ENCODE measurements at places on chromosomes 2 and 18. TPM values are rescaled to one million over a fixed set of nuclear protein-coding genes. Genes with fewer than 3 reads are reported as not detected.

The NGEF gene
- total RNA-seq, result 2.0 TPM

The SH2D6 gene
- total RNA-seq, result 1.8 TPM

GRCh38 chr18:49139766-49140165 is 189.0 kb upstream of the SMAD7 start:
- no peak for DNase-seq

DNA sequence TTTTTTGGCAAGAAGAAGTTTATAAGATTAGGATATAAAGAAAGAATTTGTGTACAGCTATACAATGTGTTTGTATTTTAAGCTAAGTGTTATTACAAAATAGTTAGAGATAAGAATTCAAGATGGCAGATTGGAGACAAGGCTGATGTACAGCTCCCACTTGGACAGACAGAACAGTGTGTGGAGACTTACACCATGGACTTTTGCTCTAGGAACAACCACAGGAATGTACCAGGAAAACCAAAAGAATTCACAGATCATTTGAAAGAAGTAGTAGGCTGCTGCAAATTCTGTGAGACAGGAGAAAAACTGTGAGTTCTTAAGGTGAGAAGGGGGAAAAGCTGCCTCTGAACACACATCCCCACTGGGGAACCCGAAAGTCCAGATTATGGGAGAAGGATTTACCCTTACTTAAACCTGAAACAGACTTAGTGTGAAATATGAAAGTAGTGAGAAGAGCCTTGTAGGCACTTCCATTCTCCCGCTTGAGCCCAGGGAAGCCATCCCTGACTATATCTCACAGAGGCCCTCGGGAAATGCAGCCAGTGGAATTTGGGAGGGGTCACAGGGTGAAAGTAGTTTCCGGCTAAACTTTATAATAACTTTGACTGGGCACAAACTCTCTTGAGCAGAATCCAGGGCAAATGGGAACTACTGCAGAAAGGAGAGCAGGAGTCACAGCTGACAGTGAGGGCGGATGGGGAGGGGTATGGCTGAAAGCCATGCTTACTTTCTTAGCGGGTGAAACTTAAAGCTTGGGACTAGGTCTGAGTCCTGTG is 11.6 kb upstream of the RPRD1A start:
- DNase-seq, result no peak

The FBXO15 gene
- 7.8 TPM for total RNA-seq

The MITD1 gene
- 16.0 TPM for total RNA-seq

- no peak for DNase-seq
These were observed 182.2 kb downstream of the INHBB start for GRCh38 chr2:120528051-120528692.

The GDF7 gene
- 7.0 TPM for total RNA-seq

- DNase-seq, result no peak
These were observed 217.1 kb downstream of the ZNF521 start for GRCh38 chr18:25134861-25135260.

- DNase-seq, result no peak
These were observed 684.8 kb downstream of the RNF144A start for GRCh38 chr2:7601990-7602389.

- no peak for DNase-seq
These were observed 337.4 kb upstream of the ID2 start for GRCh38 chr2:8344144-8345097.

The KCNG3 gene
- total RNA-seq, result 0.27 TPM
